COR-L47 (cell line): ENCODE measurements at places on chromosomes 2 and 18.

GRCh38 chr2:221005338-221005737, 566.8 kb downstream of the EPHA4 start:
- no peak for DNase-seq

DNA sequence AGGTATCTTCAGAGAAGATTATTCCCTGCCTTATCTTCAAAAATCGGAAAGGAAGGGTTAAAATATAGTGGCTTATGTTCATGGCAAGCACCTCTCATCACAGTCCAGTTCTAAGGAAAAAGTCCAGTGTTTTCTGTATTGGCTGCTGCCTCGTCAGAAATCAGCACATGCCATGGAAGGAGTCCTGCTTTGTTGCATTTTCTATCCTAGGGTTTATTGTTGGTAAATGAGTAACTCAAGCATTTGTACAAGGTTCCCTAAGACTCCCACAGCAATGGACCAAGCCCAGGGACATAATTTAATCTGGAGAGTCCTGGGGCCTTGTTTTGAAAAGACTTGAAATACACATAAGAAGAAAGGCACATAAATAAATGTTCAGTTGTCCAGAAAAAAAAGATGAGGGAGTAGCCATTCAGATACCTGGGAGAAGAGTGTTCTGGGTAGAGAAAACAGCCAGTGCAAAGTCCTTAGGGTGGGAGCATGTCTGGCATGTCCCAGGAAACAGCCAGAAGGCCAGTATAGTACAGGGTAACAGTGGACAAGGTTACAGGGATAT, 26.4 kb downstream of the NBEAL1 start:
- no peak for DNase-seq

DNA sequence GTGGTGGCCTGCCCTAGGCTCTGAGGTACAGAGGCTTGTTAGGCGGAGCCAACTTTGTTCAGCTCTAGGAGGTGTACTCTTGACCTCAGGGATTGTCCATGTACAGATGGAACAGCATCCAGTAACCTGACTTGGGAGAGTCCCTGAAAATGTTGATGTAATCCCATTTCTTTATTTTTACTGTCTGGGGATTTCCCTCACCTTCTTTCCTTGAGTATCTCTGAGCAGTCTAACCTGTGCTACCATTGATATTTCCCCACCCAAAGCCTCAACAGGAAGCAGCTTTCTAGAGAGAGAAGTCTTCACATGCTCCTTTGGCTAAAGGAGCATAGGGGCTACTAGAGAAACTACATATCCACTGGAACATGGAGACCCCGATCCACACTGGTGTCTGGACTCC, 10.4 kb downstream of the IL36A start:
- DNase-seq, result no peak

GRCh38 chr2:6832596-6833299, 33.0 kb downstream of the CMPK2 start:
- no peak for DNase-seq

DNA sequence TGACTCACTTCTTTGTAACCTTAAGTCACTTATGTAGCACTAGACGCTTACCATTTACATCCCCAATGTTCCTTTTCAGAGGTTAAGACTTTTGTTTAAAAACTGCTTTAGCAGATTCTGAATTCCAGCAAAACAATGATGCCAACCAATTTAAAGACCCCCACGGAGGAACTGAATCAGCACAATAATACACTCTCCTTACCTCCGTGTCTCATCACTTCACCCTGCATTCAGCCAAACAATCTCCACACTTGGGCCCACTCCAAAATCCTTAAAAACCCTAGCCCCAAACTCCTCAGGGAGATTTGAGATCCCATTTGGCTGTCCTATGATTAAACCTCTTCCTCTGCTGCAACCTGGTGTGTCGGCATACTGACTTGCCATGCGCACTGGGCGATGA, 153.9 kb downstream of the B3GNT2 start:
- DNase-seq, result no peak

GRCh38 chr2:46531863-46532262, 52.5 kb downstream of the TMEM247 start:
- no peak for DNase-seq

DNA sequence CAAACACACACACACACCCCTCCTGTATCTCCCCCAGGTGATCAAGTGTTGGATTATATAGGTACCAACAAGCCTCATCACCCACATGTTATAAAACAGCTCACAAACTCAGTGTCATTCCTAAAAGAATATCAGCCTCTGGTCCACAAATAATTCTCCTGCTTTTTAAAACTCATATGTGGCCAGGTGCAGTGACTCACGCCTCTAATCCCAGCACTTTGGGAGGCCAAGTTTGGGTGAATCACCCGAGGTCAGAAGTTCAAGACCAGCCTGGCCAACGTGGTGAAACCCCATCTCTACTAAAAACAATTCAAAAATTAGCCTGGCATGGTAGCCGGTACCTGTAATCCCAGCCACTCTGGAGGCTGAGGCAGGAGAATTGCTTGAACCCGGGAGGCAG, 87.8 kb downstream of the LRATD1 start:
- no peak for DNase-seq

GRCh38 chr2:237592425-237592980, 2.0 kb upstream of the RAB17 start:
- DNase-seq, result no peak

GRCh38 chr2:232013701-232014353, 52.3 kb downstream of the DIS3L2 start:
- no peak for DNase-seq

- DNase-seq, result no peak
Measured at GRCh38 chr2:126970583-126970982, 71.9 kb downstream of the TEX51 start.

GRCh38 chr2:228762565-228762964, 508.5 kb downstream of the PID1 start:
- DNase-seq, result no peak

DNA sequence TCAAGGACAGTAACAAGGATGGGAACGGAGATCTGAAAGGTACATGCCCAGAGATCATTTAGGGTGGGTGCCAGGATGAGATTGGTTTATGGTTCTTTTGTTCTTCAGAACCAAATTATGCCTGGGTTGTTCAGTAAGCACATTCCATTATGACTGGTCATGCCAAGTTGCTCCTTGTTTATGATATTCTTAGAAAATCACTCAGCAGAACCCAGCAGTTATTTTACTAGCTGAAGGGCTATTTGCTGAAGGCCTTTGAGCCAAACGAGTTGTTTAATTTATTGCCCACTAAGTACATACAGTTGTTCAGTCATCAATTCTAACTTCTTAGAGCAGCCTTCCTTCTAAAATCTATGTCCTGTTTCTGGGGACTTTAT, 635 bp downstream of the SLC3A1 start:
- no peak for DNase-seq

- DNase-seq, result peak; percentile 26
Measured at GRCh38 chr2:127049927-127050802, 56.8 kb downstream of the BIN1 start.

- peak; percentile 37 for DNase-seq
Measured at GRCh38 chr2:54704688-54705605, 18.5 kb upstream of the EML6 start.

- no peak for DNase-seq
Measured at GRCh38 chr18:2410688-2411087, 160.6 kb downstream of the METTL4 start.

DNA sequence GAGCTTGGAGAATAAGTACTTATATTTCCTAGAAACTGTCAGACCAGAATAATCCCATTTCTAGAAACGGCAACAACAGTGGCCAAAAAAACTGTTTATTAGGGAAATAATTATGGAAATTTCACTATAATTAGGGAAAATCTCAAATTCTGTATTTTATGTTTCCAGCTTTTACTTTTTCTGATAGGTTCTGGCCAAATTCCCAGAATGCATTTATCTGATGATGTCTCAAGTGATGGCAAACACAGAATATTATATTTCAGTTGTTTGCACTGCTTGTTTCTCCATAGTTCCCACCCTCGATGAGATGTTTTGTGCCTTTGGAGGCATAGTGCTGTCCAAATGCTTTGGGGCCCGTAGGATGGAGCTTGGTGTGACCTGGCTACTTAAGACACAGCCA, 66.9 kb downstream of the AFF3 start:
- no peak for DNase-seq

DNA sequence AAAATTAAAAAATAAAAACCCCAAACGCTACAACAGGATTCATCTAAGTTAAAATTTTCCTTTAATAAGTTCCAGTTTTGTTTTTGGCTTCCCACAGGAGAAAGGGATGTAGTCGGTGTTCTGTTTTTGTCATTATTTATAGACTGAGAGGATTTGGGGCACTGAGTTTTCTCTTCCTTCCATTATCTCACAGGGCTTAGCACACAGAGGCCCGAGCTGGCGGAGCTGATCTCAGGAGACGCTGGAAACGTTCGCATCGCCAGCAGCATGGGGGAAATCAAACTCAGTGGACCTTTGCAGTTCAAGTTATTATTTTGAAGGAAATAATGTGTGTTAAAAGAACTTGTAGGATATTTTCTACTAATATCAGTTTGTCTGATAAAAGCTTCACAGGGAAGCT, 669.7 kb upstream of the SALL3 start:
- no peak for DNase-seq

- no peak for DNase-seq
Measured at GRCh38 chr2:148135705-148136104, 114.8 kb downstream of the MBD5 start.

DNA sequence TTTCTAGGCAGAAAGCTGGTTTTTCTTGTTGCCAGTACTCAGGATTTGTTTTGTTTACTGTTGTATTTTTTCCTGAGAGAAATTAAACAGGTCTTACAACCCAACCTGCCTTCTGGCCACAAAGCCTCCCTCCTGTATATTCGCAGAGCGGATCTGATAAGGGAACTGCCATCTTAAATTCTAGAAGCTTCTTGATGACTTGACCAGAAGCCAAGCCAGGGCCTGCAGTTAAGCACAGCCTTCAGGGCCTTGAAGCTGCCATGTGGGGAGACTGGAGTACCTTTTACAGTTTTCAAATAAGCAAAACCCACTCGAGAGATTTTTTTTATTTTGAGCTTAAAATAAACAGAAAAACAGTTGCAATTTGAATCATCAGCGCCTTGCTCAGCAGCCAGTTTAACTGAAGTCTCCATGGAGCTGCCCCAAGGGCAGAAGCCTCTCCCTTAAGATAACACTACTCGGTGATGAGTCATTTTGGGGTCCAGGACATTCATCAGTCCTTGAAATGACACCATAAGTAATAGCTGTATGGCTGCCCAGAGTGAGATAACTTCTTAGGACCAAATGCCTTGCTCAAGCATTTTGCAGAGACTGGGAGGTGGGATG, 51.5 kb upstream of the PHLPP1 start:
- no peak for DNase-seq

GRCh38 chr2:23526114-23526513, 141.1 kb downstream of the KLHL29 start:
- DNase-seq, result no peak

DNA sequence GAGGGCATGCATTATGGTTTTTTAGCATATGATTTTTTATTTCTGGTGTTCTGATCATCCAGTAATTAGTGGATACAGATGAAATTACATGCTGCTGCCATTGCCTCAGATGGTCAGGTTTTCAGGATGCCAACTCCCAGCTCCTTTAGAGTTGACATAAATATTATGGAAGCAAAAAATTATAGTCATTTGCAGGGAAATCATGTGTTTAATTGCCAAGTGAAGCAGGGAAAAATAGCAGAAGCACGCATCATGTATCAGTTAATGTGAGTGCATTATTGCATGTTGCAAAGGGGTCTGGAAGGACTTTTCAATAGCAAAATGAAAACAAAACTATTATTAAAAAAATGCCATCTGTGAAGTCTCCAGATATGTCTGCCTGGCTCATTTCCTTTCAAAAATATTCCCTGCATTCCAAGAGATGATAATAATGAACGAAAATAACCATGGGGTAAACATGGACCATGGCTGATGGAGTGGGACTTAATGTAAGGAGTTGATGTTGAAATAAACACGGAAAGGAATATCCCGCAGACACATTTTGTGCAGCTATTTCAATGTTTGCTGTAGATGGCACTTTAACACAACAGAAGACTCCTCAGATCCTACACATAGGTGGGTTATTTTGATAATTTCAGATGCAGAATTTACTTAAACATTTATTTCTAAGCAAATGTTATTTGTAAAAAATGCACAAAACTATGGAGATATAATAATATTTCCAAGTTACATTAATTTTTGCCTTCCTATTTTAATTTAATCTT, 87.7 kb upstream of the DYNAP start:
- DNase-seq, result no peak

DNA sequence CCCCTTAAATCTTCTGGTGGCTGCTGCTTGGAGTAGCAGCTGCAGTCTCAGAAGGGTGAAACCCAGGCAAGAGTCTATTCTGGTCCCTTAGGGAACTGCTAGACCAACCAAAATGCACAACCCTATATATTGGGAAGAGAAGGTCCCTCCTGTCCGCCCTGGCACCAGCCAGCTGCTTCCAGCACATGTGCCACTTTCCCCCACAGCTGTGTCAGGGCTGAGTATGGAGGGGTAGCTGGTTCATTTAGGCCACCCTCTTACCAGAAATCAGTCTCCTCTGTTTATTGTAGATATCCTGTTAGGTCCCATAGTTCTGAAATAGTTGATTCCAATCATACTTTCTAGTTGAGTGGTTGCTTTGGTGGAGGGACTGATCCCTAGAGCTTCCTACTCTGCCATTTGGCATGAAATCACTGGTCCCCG, 68.9 kb downstream of the BIRC6 start:
- no peak for DNase-seq

- DNase-seq, result peak; percentile 12
Measured at GRCh38 chr18:12886498-12887126, 2.6 kb upstream of the PTPN2 start.

DNA sequence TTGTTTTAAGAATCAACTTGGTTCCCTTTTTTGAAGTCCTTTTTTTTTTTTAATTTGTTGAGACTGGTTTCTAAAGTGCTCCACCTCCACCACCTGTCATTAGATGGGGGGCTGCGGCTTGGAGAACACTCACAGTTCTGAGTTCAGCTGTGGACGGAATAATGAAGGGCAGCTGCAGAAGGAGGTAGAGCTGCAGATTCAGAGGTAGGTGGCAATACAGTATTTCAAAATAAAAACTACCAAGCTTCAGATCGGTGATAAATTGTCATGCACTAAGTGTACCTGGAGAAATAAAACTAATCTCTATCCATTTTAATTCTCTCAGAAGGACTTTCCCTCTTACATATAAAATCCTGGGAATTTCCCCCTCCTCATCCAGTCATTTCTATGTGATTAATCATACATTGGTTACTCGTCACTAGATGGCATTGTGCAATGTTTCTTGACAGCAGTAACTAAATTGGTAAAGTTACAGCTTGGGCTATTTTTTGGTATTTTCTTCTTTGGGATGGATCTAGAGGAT, 81.1 kb upstream of the SLC39A10 start:
- no peak for DNase-seq

GRCh38 chr2:119478978-119479295, 45.3 kb downstream of the SCTR start:
- DNase-seq, result no peak

DNA sequence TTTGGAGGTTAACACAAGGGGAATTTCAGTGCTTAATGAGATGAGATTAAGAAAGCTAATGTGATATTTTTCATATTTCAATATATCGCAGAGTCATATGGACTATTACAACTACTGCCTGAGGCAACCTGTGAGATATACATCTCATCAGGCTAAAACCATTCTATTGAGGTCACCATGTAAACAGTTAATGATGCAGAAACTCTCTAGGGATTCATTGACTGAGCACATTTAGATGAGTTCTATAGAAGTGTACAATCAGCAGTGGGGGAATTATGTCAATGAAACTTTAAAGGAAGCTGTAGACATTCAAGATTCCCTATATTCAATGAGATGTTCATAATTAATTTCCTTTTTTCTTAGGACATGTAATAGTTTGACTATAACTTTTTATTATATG, 687.4 kb upstream of the SYT4 start:
- DNase-seq, result no peak

- DNase-seq, result no peak
Measured at GRCh38 chr18:8561123-8561910, 47.9 kb upstream of the RAB12 start.

GRCh38 chr2:48380989-48381625, 148.8 kb upstream of the STON1 start:
- no peak for DNase-seq
